ENCODE measurements at places on chromosomes 1 and 21. TPM values are rescaled to one million over a fixed set of nuclear protein-coding genes. Genes with fewer than 3 reads are reported as not detected.

DNA sequence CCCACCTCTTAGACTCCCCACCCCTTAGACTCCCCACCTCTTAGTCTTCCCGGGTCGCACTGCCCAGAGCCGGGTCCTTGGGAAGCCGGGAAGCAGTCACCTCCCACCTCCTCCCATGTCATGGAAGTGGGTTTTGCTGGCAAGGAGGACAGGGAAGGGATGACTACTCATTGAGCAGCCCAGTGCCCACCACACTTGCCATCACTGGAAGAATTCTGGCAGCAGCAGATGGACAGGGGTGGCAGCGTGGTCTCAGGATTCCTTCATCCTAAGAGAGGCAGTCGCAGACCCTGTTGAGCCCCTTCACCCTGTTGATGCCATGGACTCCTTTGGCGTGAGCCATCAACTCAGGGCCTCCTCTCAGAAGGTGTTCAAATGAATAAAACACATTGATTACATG is 140.8 kb downstream of the PGBD5 start:
- DNase-seq = no peak

- DNase-seq = no peak
These were observed 130.2 kb downstream of the TPR start for GRCh38 chr1:186244825-186245224.

- no peak for DNase-seq
These were observed 79.5 kb downstream of the SMYD3 start for GRCh38 chr1:246427611-246428010.

- DNase-seq = no peak
These were observed 3.1 kb downstream of the VPS26C start for GRCh38 chr21:37263827-37264600.

Gene BEND5
- 3.5 TPM for total RNA-seq

Gene HAPLN2
- 1.3 TPM for total RNA-seq

DNA sequence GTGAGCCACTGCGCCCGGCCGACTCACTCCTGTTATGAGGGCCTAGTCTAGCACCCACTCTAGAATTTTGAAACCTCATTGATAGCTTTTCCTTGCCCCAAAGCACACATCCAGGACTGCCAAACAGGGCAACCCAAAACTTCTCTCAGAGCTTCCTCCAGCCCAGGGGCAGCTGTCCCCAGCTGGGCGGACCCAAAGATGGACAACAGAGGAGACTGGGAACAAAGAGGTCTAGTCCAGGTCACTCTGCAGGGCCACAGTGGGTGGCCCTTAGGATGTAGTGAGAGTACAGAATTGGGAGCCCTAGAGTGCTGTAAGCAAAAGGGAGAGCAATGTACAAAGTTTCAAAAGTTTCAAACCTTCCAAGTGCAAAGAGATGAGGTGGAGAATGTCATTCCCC is 1.2 kb downstream of the CD34 start:
- DNase-seq = no peak

GRCh38 chr21:41727784-41728763 is 38.8 kb downstream of the RIPK4 start:
- no peak for DNase-seq

Gene ASPM
- total RNA-seq = 0.53 TPM

Gene FCRL3
- total RNA-seq = 0.24 TPM

Gene NEXN
- total RNA-seq = 218 TPM

GRCh38 chr1:212782422-212783154 is 9.0 kb downstream of the NSL1 start:
- DNase-seq = no peak

- DNase-seq = no peak
These were observed 78.1 kb downstream of the ERG start for GRCh38 chr21:38420140-38420539.

Gene RHCE
- 0.71 TPM for total RNA-seq

- DNase-seq = no peak
These were observed 75.9 kb upstream of the IFFO2 start for GRCh38 chr1:19032413-19032695.

DNA sequence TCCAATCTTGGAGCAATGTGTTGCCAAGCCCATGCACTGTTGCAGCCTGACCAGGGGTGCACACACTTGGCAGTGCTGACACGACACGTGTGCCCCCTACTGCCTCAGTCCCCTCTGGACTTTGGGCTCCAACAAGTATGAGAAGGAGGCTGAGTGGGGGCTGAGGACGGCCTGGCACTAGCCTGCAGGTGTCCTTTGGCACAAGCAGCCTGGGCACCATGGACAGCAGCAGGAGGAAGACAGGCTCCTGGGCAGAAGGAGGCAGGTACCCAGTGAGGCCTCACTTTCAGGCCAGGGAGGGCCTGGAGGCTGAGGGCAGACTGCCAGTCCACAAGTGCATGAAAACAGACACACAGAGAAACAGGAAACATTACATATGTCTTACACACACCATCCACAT is 1702.9 kb upstream of the B3GALT2 start:
- no peak for DNase-seq

- DNase-seq = no peak
These were observed 11.4 kb downstream of the PPFIA4 start for GRCh38 chr1:203037509-203038190.

Gene FAM167B
- 5.5 TPM for total RNA-seq

DNA sequence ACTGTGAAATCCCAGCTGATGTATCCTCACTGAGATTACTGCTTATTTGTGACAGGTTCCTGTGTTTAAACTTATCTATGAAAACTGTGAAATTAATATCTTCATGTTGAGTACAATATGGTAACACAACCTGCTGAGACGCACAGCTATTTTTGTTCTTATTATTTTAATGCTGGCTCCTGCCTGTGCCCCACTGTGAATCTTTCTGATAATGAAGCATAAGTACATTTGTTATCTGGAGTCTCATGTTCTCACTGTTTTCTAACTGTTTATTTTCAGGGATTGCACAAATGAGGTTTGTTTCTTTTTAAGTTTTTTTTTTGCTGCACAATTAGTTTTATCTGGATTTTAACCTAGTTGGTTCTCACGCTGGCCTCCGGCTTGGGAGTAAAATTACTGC is 39.9 kb upstream of the IFNAR2 start:
- DNase-seq = no peak

- no peak for DNase-seq
These were observed 33.4 kb upstream of the ROR1 start for GRCh38 chr1:63740432-63740831.

Gene C4BPA
- not detected for total RNA-seq

GRCh38 chr1:109927911-109928321 is 17.3 kb downstream of the CSF1 start:
- peak; percentile 85 for DNase-seq

Gene LRRC52
- not detected for total RNA-seq

DNA sequence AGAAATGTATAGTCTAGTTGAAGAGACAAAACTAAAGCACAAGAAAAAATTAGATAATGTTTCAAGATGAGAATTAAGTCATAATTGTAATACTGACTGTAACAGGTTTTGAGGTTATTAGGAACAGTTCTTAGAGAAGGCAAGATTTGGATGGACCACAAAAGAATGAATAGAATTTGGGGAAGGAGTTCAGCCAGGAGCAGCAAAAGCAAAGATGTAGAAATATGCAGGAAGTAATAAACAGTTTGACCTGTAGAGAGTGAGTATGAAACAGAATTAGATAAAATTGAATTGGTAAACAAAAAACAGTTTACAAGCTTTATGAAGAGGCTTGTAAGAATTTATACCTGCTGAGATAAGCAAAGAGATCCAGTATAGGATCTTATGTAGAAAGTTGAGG is 16.3 kb downstream of the VPS45 start:
- no peak for DNase-seq

GRCh38 chr1:30336550-30337323 is 386.6 kb downstream of the MATN1 start:
- no peak for DNase-seq

Gene RAB25
- not detected for total RNA-seq

Gene MIXL1
- not detected for total RNA-seq

- DNase-seq = no peak
These were observed 19.7 kb downstream of the PRDX6 start for GRCh38 chr1:173496757-173497320.

DNA sequence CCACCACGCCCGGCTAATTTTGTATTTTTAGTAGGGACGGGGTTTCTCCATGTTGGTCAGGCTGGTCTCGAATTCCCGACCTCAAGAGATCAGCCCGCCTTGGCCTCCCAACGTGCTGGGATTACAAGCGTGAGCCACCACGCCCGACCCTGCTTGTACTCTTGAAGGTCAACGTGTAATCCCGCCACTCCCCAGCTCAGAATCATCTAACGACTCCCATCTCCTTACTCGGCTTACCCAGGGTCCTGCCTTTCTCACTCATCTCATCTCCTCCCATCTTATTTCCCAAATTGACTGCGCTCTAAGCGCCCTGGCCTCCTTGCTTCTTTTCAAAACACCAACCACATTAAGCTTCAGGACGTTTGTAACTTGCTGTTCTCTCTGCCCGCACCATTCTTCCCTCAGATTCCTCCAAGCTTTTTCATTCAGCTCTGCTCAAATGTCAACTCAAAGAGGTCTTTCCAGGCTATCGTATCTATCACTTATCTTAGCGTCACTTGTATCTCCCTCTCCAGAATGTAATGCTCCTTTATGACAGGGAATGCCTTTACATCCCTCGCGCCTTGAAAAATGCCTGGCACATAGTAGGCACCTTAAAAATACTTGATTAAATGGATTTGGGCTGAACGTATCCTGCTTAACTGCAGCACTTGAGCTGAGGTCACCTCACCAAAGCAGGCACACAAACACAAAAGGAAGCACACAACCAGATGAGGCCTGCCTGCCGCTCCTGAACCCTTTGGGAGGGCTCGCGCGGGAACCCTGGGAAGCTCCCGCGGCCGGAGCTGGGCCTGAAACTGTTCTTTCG is 1.4 kb upstream of the USP1 start:
- DNase-seq = peak; percentile 35

GRCh38 chr1:246040200-246040890 is 466.7 kb downstream of the SMYD3 start:
- no peak for DNase-seq

DNA sequence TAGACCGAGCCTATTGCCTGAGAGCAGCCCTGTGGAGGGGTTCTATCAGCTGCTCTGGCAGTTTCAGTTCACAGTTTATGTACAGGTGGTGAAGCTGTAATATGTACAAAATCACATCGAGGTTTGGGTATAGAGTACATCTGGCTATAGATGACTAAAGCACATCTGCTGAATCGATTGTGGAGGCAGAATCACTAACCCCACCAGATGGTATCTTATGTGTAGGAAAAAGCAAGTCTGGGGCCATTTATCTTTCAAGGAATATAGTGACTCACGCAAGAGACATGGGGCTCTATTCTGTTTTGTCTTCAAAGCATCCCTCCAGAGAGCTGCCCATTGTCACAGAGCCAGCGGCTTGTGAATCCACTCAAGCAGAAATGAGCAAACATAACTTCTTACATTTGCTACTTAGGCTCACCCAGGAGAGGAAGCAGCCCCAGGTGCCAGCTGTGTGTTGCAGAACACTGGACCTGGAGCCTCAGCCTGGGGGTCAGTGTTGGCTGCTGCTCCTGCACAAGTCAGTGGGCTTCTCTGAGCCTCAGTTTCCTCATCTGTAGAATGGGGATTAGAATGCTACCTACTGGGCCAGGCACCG is 21.3 kb downstream of the MIIP start:
- DNase-seq = no peak

- no peak for DNase-seq
These were observed 35.9 kb downstream of the HMGB4 start for GRCh38 chr1:33899746-33900145.

DNA sequence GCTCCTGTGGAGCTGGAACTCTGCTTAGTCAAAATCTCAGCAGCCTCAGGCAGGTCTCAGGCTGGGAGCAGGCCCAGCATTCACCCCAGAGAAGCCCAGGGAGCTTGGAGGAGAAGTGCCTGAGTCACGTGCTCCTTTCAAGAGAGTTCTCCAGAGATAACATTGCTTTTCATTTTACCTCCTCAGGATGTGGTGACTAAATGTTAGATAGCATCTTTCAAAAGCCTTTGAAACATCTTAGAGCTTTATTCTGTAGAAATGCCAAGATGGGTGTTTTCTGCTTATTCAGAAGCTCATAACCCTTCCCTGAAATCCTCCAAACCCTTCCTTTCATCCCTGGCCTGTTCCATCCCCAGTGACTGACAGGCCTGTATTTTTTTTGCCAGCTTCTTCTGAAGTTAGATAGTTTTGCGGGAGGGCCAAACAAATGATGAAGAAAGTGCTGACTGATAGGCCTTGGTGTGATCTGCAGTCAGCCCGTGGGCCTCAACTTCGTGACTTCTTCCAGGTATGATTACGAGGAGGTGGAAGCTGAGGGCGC is 58.0 kb downstream of the PGM1 start:
- no peak for DNase-seq

Gene SLAMF8
- 4.4 TPM for total RNA-seq

Gene LCE1B
- not detected for total RNA-seq

Gene GJA9
- not detected for total RNA-seq

GRCh38 chr1:161427733-161428516 is 60.2 kb upstream of the CFAP126 start:
- DNase-seq = no peak

GRCh38 chr1:95730986-95731385 is 497.0 kb downstream of the RWDD3 start:
- no peak for DNase-seq

Gene COL6A1
- total RNA-seq = 244 TPM

DNA sequence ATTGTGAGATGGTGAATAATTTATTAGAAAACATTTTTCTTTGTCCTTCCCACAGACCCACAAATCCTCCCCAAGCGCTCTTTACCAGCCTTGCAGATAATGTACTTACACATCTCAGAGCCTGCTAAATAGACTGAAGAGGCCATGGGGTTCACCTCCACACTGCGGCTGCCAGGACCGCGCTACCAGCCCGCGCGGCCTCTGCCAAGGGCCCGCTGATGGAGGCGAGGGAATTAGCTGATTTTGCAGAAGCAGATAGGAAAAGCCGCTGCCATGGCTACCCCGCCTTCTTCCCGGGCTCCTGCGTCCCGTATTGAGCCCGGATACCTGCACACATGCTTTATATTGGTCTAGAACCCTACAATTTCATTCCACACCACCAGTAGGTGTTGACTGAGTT is 248.0 kb upstream of the FOXD3 start:
- no peak for DNase-seq

DNA sequence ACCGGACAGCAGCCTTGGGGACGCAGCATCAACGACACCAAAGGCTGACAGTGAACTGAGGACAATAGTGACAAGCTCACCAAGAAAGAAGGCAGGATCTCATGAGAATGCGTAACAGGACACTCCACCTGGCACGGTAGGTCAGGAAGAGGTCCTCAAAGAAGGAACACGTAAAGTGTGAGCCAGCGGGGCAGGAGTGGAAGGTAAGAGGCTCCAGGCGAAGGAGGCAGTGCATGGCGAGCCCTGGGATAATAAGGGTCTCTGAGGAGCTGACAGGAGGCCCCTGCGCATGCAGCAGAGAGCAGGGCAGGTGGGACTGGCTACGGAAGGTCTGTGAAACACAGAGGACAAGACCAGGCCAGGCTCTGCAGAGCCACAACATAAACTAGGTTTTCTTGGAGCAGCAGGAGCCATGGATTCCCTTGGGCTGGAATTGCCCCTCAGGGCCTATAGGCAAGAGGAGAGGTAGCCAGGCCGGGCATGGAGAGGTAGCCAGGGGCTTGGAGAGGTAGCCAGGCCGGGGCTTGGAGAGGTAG is 8.2 kb downstream of the LSS start:
- no peak for DNase-seq

- DNase-seq = no peak
These were observed 366.3 kb downstream of the TBX15 start for GRCh38 chr1:118621839-118622238.

GRCh38 chr1:32111789-32112188 is 3.9 kb downstream of the KPNA6 start:
- no peak for DNase-seq

Gene FBXO2
- 7.9 TPM for total RNA-seq

Gene RGS13
- total RNA-seq = not detected
